H1 (cell line): ENCODE measurements at places on chromosomes 2 and 18. TPM values are rescaled to one million over a fixed set of nuclear protein-coding genes. Genes with fewer than 3 reads are reported as not detected.
A peak's percentile ranks its signal among the peaks of the same experiment; 100 is the strongest.

GRCh38 chr2:55026202-55026601 is 24.0 kb downstream of the RTN4 start:
- no peak overlapping the region for H3K4me3 ChIP-seq
- no peaks in the 10 kb centered on the region for H3K27me3 ChIP-seq
- no peaks in the 10 kb centered on the region; the same call in 1 of the 2 replicates for H3K36me3 ChIP-seq
- peaks cover 17% of the 10 kb centered on the region for H3K4me1 ChIP-seq
- no peak overlapping the region for H3K27ac ChIP-seq

- H3K4me3 ChIP-seq: no peak overlapping the region
- H3K4me1 ChIP-seq: no peaks in the 10 kb centered on the region
- no peak overlapping the region for H3K27ac ChIP-seq
- H3K36me3 ChIP-seq: no peaks in the 10 kb centered on the region
Observed at GRCh38 chr2:201440182-201440581, 11.1 kb downstream of the TRAK2 start.

DNA sequence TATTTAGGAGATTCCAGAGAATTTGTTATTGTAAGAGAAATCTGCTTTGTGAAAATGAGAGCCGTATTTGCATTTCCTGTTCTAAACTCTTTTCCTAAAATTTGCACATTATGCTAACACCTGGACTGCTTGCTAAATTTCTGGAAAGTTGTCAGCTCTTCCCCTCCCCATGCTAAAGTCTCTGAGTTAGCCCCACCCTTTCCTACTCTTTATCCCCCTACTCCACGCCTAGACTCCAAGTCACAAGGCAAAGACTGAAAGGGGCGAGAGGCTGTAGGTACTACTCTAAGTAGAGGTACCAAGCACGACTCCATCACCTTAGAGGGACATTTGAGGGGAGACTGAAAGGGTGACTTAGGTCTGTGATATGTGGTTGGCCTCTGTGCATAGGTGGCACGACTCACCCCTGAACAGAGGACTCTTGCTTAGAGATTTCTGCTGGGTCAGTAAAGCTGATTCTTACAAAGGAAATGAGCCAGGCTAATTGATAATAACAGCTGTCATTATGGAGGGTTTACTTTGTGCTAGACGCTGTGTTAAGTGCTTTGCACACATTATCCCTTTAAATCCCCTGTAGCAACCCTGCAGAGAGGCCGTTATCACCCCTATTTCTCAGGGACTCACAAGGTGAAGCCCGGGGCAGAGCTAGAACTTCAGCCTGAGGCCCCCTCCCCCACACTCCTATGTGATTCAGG is 373.5 kb downstream of the EN1 start:
- H3K4me1 ChIP-seq: peaks cover 5% of the 10 kb centered on the region
- no peaks in the 10 kb centered on the region for H3K36me3 ChIP-seq
- no peak overlapping the region for H3K27ac ChIP-seq
- no peak for DNase-seq
- no peak overlapping the region for H3K4me3 ChIP-seq

DNA sequence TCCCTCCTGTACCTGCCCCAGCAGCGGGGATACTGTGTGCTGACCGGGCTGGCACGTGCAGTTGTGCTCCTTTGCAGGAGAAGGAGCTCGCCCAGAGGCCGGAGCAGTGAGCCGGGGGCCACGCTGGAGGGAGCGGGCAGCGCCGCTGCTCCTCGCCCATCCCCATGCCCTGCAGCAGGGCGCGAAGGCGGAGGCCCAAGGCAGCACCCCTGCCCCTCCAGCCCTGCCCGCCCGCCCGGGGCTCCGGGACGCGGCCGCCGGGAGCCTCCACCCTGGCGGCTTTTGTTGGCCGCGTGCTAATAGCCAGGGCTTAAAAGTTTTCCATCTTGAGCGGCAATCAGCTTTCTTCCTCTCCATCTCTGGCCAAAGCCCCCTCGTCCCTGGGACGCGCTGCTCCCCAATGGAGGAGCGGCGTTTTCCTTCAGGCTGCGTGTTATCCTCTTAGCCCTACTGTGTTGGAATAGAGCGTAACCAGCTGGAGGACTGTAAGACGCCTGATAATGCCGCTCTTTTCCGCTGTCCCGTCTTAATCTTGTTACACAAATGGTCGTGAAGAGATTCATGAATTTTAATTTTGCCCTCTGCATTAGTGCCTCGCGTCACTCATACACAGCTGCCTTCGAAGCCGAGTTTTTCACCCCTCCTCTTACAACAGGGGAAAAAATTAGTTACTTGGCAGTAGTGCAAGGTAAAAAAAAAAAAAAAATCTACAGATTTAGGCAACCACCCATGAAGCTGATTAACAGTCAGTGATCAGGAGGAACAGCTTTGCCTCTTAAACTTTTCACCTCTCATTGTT is 172.9 kb upstream of the SIX3 start:
- H3K4me3 ChIP-seq: peak overlapping the region; percentile 29
- H3K4me1 ChIP-seq: peaks cover 5% of the 10 kb centered on the region
- H3K36me3 ChIP-seq: no peaks in the 10 kb centered on the region
- H3K27me3 ChIP-seq: no peaks in the 10 kb centered on the region
- no peak overlapping the region for H3K27ac ChIP-seq

ITGB6 gene
- not detected in 2 replicates for total RNA-seq

GRCh38 chr2:218332920-218333645 is 23.6 kb upstream of the CATIP start:
- no peak overlapping the region for H3K27ac ChIP-seq
- no peaks in the 10 kb centered on the region for H3K36me3 ChIP-seq
- H3K4me1 ChIP-seq: peaks cover 6% of the 10 kb centered on the region; the same call in 1 of the 2 replicates
- H3K4me3 ChIP-seq: no peak overlapping the region
- no peak for DNase-seq
- H3K27me3 ChIP-seq: no peaks in the 10 kb centered on the region

ASB18 gene
- total RNA-seq: not detected in 2 replicates

DNA sequence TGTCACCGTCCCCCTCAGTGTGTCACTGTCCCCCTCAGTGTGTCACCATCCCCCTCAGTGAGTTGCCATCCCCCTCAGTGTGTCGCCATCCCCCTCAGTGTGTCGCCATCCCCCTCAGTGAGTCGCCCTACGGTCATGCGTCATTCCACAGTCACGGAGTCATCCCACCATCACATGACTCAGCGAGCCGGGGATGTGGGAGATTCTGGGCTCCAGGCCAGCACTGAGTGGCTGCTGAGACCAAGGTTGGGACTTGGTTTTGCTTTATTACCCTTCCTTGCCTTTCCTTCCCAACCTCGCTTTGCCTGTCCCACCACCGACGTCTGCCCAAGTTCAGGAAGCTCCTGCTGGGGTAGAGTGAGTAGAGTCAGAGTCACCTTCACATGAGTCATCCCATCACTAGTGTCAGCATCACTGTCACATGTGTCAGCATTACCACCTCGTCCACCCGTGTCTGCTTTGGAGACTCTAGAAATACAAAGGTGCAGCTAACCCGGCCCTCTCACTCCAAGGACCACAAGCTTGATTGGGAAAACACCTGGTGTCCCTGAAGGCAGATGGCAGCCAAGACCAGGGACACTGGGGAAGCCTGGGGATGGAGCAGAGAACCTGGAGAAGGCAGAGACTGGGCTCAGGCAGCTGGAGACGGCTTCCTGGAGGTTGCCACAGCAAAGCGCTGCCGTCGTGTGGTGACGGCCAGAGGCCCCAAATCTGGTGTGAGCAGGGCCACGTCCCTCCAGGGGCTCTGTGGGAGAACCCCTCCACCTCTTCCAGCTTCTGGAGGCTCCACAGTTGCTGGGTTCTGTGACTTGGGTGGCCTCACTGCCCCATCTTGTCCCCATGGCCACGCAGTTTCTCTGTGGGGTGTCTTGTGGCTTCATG is 485.2 kb upstream of the SALL3 start:
- H3K36me3 ChIP-seq: no peaks in the 10 kb centered on the region
- no peak overlapping the region for H3K27ac ChIP-seq
- no peak for DNase-seq
- no peaks in the 10 kb centered on the region for H3K27me3 ChIP-seq
- H3K4me1 ChIP-seq: no peaks in the 10 kb centered on the region

MRPS9 gene
- 71.0 and 72.3 TPM in 2 replicates for total RNA-seq

- H3K27ac ChIP-seq: no peak overlapping the region
- H3K4me1 ChIP-seq: 0 out of 2 replicates have a peak, but pooled peaks cover 2% of the 10 kb centered on the region
- H3K36me3 ChIP-seq: no peaks in the 10 kb centered on the region
Observed at GRCh38 chr2:125169022-125169763, 1144.1 kb downstream of the CNTNAP5 start.

IL1R2 gene
- not detected in 2 replicates for total RNA-seq

GRCh38 chr2:108460345-108461037 is 11.5 kb downstream of the GCC2 start:
- H3K36me3 ChIP-seq: peaks cover 18% of the 10 kb centered on the region
- H3K4me3 ChIP-seq: no peak overlapping the region
- no peaks in the 10 kb centered on the region for H3K4me1 ChIP-seq
- no peaks in the 10 kb centered on the region for H3K27me3 ChIP-seq
- no peak overlapping the region for H3K27ac ChIP-seq
- DNase-seq: no peak

- no peak for DNase-seq
- no peak overlapping the region for H3K4me3 ChIP-seq
- no peaks in the 10 kb centered on the region for H3K27me3 ChIP-seq
- peaks cover 27% of the 10 kb centered on the region; the same call in 1 of the 2 replicates for H3K4me1 ChIP-seq
- H3K36me3 ChIP-seq: no peaks in the 10 kb centered on the region; the same call in 1 of the 2 replicates
Observed at GRCh38 chr18:55354795-55355194, 233.2 kb downstream of the TCF4 start.

HAAO gene
- 2.5 and 3.2 TPM in 2 replicates for total RNA-seq

DNA sequence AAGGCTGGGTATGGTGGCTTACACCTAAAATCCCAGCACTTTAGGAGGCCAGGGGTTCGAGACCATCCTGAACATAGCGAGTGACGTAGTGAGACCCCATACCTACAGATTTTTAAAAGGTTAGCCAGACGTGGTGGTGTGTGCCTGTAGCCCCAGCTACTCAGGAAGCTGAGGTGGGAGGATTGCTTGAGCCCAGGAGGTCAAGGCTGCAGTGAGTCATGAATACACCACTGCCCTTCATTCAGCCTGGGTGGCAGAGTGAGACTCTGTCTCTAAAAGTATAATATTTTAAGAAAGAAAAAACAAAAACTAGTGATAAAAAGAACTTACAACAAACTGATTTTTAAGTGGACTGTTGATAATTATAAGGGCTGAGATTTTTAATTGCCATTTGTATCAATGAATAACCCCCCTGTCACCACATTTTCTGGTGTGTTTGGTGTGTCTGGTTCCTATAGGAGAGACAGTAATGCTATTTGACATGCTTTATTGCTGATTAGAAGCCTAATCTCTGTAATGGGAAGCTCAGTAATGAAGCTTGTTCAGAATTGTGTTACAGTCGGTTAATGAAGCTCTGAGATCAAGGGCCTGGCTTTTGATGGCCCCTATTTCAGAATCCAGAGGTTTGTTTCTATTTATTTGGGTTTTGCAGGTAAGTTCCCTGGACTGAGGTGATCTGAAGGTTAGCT is 147.0 kb downstream of the NEDD4L start:
- no peak overlapping the region for H3K4me3 ChIP-seq
- peaks cover 14% of the 10 kb centered on the region for H3K4me1 ChIP-seq

ANKRD30BL gene
- total RNA-seq: not detected in 2 replicates

INO80C gene
- total RNA-seq: 46.5 and 48.9 TPM in 2 replicates

DNA sequence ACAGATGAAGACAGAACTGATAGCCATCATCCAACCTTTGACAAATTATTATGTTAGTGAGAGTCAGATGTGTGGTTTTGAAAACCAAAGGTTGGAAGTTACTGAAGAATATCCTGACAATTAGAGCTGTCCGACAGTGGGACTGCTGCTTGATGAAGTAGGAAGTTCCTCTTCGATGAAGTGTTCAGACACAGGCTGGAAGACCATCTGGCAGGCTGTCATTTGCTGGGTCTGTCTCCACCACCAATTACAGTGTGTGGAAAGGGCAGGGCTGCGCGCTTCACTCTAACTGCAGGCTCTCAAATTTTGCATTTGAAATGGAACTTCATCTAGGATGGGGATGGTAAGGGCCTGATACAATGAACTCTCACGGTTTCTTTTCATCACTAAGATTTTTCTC is 313.8 kb downstream of the PIK3C3 start:
- DNase-seq: no peak
- no peak overlapping the region for H3K4me3 ChIP-seq
- no peaks in the 10 kb centered on the region for H3K27me3 ChIP-seq
- no peaks in the 10 kb centered on the region for H3K4me1 ChIP-seq

TUBA4B gene
- total RNA-seq: 0.24 TPM in 1 of 2 replicates, not detected in the other

DNA sequence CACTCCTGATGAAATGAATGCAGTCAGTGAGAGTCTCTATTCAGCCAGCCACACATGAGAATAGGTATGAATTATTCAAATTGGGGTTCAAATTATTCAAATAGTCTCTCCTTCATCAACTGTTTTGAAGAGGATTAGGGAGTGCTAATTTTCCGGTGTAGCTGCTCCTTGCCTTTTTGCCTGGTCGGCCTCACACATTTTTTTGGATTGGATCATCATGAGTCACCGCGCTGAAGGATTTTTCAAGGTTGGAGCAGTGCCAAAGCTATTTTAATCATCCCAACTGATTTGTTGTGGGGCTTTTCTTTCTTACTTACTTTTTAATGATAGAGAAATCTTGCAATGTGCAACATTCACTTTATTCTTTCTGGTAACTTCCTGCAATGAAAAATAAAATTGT is 2.4 kb upstream of the DTNA start:
- H3K27me3 ChIP-seq: no peaks in the 10 kb centered on the region
- no peak for DNase-seq
- no peak overlapping the region for H3K4me3 ChIP-seq
- H3K36me3 ChIP-seq: no peaks in the 10 kb centered on the region
- no peaks in the 10 kb centered on the region for H3K4me1 ChIP-seq
- H3K27ac ChIP-seq: no peak overlapping the region

DNA sequence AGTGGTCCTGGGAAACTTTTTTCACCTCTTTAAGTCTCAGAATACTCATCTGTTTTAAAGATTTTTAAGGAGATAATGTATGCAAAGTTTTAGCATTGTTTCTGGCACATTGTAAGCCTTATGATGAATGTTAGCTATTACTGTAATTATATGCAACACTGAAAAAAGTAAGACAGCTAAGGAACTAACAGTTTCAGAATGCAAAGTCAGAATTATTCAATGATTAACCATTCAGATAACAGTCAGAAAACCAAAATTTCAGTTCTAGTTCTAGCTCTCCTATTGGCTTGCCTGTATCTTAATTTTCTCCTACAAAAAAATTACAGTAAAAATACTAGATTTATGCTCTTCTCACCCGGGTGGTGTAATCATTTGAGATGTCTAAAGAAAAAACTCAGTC is 101.1 kb downstream of the SLC4A10 start:
- H3K36me3 ChIP-seq: no peaks in the 10 kb centered on the region
- no peak for DNase-seq
- H3K4me3 ChIP-seq: no peak overlapping the region
- H3K27ac ChIP-seq: no peak overlapping the region

DNA sequence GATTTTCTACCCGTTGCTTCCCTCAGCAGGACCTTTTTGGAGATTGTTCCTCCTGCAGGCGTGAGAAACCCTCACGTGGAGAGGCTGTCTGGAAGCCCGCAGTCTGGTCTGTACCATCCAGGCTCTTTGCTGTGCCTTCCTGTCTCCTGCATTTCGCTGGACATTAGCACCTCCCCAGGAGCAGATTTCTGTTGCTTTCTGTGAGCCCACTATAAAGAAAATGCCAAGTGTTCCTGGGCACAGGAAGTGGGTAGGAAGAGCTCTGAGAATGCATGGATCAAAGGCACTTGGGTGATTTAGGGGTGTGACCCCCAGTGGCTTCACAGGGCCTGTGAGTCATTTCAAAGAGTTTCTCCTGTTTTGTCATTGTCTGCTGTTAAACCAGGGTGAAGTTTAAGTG is 27.3 kb downstream of the SPTBN1 start:
- no peaks in the 10 kb centered on the region for H3K4me1 ChIP-seq
- no peak overlapping the region for H3K4me3 ChIP-seq
- no peaks in the 10 kb centered on the region for H3K36me3 ChIP-seq
- no peak for DNase-seq
- no peaks in the 10 kb centered on the region for H3K27me3 ChIP-seq

- no peak overlapping the region for H3K27ac ChIP-seq
- H3K36me3 ChIP-seq: no peaks in the 10 kb centered on the region
- no peak overlapping the region for H3K4me3 ChIP-seq
- H3K27me3 ChIP-seq: no peaks in the 10 kb centered on the region
- no peak for DNase-seq
Observed at GRCh38 chr2:21644266-21644665, 520.5 kb downstream of the TDRD15 start.
